ENCODE measurements at places on chromosomes 3 and 15.

DNA sequence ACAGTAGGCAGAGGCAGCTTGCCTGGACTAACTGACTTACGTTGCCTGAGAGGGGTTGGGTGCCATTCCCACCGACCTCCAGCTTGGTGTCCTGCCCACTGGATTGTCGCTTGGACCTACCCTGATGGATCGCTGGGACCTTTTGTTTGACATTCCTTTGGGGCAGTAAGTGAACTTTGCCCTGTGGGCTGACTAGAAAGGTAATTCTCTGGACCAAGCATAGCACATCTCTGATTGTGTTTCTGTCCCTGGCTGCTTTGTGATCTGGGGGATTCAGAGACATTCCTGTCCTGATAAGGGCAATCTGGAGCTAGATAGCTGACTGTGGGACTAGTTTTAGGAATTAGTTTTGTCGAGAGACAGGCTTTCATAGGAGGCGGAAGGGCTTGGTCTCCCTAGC is 19.5 kb upstream of the IFT57 start:
- DNase-seq, result no peak

- DNase-seq, result no peak
Measured at GRCh38 chr3:168497183-168497582, 401.5 kb upstream of the GOLIM4 start.

- no peak for DNase-seq
Measured at GRCh38 chr15:95132774-95133173, 901.4 kb downstream of the MCTP2 start.

GRCh38 chr3:154583086-154583634 is 153.2 kb upstream of the GPR149 start:
- no peak for DNase-seq

DNA sequence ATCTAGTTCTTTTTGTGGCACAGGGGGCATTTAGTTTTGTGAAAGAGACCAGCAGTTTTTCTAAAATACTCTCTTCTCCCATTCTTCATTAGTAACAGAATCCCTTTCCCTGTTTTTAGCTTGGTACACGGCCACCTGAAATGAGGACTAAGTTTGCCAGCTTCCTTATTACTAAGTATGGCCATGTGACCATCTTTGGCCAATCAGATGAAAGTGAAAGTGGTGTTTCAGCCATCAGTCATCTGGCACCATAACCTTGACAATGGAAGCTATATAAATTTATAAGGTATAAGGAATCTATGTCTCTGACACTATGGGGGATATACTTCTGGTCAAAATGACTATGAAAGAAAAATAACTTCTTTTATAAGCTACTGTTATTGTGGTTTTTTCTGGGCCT is 570.4 kb downstream of the AGBL1 start:
- DNase-seq, result peak; percentile 10

DNA sequence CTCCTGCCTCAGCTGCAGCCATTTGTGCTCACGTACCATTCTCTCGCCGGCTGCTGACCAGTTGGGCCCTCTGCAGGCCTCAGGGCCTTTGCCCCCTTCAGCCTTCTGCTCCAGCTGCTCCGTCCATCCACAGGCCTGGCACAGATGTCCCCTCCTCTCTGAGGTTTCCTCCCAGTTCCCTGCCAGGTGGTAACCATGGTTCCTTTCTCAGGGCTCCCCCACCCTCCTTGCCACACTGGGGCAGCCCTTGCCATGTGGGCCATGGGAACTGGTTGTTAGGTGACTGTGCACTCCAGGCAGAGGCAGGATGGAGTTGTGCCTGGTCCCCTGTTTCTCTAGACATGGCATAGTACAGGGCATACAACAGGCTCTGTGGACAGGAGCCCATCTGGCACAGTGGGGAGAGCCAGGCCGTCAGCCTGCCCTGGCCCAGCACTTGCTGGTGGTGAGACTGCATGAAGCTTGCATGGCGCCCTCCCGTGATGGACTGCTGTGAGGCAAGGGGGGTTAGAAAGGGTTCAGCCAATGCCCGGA is 148.9 kb downstream of the DNAJB8 start:
- no peak for DNase-seq

GRCh38 chr3:186477876-186478275 is 66.3 kb downstream of the CRYGS start:
- DNase-seq, result no peak

- DNase-seq, result no peak
Measured at GRCh38 chr3:110301781-110302180, 769.8 kb upstream of the NECTIN3 start.

DNA sequence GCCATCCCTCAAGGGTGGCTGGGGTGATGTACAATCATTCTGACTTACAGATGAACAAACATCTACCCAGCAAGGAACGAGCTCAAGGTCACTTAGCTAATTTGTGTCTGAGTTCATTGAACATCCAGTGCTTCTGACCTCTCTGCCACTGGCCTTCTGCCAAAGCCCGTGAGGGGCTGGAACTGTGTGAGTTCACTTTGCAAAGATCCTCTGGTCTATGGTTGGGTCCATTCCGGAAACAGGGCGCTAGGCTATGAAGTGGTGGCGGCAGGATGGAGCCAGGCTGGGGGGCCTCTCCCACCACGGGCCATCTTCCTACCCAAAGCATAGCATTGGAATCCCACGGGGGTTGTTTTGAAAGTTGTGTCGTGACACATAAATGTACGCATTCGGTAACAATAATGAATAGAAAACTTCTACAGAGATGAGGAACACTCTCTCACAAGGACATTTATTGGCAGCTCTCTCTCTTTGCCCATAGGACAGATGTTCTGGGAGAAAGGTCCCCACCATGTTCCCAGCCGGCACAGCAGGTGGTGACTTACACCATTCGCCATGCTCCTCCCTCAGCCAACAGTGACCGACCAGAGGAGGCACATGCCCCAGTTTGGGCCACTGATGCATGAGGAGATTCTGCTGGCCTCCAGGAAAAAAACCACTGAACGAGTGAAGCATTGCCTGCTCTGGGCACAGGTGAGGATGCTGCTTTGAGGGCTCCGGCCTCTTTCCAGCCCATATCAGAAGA is 214.7 kb upstream of the CHRNA7 start:
- DNase-seq, result no peak

DNA sequence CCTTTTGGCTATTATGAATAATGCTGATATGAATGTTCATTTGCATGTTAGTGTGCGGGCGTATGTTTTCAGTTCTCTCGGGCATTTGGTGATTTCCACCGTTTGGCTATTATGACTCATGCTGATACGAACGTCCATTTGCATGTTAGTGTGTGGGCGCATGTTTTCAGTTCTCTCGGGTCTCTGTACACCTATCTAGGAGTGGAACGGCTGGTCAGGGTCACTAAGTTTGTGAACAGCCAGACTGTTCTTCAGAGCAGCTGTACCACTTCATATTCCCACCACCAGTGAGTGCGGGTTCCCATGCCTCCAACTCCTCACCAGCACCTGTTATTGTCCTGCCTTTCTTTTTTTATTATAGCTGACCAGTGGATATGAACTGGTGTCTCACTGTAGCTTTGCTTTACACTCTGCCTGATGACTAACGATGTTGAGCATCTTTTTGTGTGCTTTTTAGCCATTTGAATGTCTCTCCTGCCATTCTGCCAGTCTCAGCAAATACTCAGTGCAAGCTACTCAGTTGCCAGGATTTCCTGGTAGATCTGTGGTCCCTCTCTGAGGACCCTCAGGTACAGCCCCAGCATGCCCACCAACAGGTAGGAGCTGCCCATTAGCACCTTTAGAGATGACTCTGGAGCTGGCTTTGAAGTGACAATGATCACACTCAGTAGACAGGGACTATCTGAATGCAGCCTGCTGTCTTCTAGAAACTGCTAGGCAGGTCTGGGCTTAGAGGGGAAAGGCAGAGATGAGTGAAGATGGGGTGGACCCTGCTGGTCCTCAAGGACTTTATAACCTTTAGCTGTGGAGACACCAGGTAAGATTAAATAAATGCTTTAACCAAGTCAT is 141.1 kb downstream of the XXYLT1 start:
- DNase-seq, result no peak

DNA sequence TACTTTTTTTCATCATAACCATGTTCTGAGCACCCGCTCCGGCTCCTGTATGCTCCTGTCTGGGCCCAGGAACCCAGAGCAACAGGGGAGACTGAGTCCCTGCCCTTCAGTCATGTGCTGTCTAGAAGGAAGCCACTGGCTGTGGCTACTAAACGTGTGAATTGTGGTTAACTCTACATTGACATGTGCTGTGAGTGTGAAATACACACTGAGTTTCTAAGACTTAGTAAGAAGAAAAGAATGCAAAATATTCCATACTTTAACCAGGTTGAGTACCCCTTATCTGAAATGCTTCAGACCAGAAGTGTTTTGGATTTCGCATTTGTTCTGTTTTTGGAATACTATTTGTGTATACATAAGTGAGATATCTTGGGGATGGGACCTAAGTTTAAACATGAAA is 42.8 kb upstream of the CGNL1 start:
- no peak for DNase-seq

GRCh38 chr3:105765308-105765639 is 103.5 kb downstream of the CBLB start:
- DNase-seq, result no peak

DNA sequence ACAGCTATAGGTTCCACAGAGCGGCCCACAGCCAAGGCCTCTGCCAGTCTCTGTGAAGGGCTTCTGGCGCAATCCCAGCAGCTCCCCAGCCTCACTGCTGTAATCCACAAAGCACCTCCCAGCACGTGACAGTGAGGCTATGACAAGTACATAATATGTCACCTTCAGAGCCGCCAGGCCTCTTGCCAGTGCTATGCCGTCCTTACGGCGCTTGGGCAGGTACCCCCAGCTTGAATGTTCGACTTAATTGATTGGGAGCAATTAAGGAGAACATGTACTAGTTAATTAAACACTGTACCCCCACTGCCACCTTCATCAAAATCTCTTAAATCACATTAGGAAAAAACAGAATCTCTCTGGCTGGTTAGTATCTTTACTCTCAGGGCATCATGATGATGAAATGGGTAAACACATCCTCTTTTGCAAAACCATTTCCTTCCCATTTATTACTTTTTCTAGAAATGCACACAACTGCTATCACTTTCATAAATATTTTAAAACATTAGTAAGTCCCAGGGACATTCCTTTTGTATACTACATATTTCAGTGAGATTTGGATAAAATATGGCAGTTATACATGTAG is 169.9 kb downstream of the XXYLT1 start:
- DNase-seq, result no peak

GRCh38 chr3:168100777-168101492 is 5.2 kb upstream of the GOLIM4 start:
- no peak for DNase-seq

- DNase-seq, result no peak
Measured at GRCh38 chr15:53555226-53555625, 204.2 kb downstream of the WDR72 start.

GRCh38 chr3:72679540-72680198 is 168.6 kb downstream of the SHQ1 start:
- peak; percentile 20 for DNase-seq

Data from KBM-7 (cell line).